Chondrocyte (in vitro differentiated cells): ENCODE measurements at places on chromosomes 3 and 15. TPM values are rescaled to one million over a fixed set of nuclear protein-coding genes. Genes with fewer than 3 reads are reported as not detected.

DNA sequence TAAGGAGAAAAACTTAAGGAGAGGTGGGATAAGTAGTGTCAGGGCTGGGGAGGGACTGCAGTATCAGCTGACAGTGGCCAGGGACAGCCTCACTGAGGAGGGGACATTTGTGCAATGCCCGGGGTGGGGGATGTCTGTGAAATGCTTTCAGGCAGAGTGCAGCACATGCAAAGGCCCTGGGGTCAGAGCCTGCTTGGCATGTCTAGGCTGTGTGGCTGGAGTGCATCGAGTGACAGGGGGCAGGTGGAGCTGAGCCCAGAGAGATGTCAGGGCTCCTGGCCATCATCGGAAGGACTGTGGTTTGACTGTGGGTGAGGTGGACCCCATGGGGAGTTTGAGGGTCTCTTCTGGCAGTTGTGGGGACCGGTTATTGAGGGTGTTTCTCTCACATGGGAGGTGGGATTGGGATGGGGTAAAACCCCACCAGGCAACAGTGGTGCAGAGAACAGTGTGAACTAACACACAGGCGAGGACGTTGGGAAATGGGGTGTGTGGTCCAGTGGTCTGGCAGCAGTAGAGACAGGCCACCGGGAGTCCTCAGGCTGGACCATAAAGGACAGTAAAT is 61.2 kb downstream of the FBLN2 start:
- H3K27ac ChIP-seq: no peak overlapping the region
- no peak for DNase-seq
- no peaks in the 10 kb centered on the region for H3K27me3 ChIP-seq
- peaks cover 38% of the 10 kb centered on the region for H3K36me3 ChIP-seq
- H3K4me3 ChIP-seq: no peak overlapping the region
- peaks cover 26% of the 10 kb centered on the region for H3K4me1 ChIP-seq

The FANCD2 gene
- total RNA-seq: 3.6 to 8.1 TPM (median 3.6 TPM) in 3 replicates

The SETD2 gene
- total RNA-seq: 34.6 to 41.4 TPM (median 37.3 TPM) in 3 replicates

DNA sequence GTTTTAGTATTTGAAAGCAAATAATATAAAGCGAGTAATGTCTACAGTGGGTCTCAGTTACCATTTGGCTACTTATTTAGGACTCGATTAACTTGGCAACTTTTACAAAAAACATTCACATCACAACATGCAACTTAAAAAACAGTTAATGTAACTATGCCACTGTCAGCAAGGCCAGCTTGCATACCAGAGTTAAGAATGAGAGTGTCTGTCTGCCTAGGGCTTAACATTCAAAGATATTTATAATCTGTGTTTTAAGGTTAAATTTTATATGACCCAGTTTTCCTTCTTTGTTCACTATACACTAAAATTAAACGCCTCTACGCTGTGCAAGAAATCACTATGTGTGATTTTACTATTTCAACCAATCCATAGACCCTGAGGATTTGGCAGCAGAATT is 5.2 kb upstream of the CDAN1 start:
- H3K4me1 ChIP-seq: peaks cover 19% of the 10 kb centered on the region
- no peak for DNase-seq
- H3K27me3 ChIP-seq: no peaks in the 10 kb centered on the region
- peaks cover 12% of the 10 kb centered on the region for H3K36me3 ChIP-seq

The RYK gene
- total RNA-seq: 49.6 to 57.8 TPM (median 57.6 TPM) in 3 replicates

- no peak for DNase-seq
- H3K27me3 ChIP-seq: no peaks in the 10 kb centered on the region
- peaks cover 44% of the 10 kb centered on the region for H3K4me1 ChIP-seq
- H3K27ac ChIP-seq: peak overlapping the region; percentile 2
- H3K4me3 ChIP-seq: no peak overlapping the region
These were observed 28.6 kb upstream of the UTS2B start for GRCh38 chr3:191358929-191359328.

DNA sequence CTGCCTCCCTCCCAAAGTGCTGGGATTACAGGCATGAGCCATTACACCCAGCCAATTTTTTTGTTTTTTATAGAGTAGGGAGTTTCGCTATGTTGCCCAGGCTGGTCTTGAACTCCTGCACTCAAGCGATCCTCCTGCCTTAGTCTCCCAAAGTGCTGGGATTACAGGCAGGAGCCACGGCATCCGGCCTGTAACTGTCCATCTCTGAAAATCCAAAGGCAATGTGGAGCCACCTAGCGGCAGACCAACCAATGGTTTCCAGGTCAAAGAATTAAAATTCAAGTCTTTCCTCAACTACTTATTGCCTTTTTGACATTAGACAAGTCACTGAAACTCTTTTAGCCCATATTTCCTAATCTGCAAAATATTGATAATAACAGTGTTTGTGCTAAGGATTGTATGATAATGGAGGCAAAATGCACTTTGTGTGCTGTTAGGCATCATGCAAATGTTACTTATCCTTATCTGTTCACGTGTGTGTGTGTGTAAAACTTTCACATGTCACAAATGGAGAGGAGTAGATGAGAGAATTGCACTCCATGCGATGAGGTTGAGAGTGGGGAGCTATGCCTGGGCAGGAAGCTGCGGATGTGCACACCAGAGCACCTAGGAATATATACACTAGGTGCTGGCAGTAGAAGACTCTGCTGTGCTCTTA is 48.7 kb downstream of the COL8A1 start:
- H3K27me3 ChIP-seq: no peaks in the 10 kb centered on the region
- peak overlapping the region; percentile 81 for H3K27ac ChIP-seq
- DNase-seq: no peak
- H3K4me3 ChIP-seq: no peak overlapping the region
- H3K36me3 ChIP-seq: peaks cover 47% of the 10 kb centered on the region

The LRRN1 gene
- total RNA-seq: 2.2 to 3.2 TPM (median 2.8 TPM) in 3 replicates

The NR1D2 gene
- 14.7 to 19.8 TPM (median 19.6 TPM) in 3 replicates for total RNA-seq

DNA sequence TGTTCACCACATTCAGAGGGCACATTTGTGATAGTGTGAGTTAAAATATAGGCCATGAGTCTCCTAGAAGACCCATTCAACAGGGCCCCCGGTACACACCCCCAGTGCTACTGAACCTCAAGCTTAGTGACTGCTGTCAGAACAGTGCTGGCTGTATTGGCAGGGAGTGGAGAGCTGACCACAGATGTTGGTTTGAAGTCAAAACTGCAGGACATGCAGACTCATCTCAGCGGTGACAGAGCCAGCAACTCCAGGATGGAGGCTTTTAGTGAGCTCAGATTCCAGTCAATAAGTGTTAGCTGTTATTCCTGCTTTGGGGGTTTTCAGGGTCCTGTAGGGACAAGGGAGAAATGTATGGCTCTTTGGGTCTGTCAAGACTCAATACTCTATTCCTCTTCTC is 29.1 kb downstream of the PRR20G start:
- no peaks in the 10 kb centered on the region for H3K36me3 ChIP-seq
- peaks cover 25% of the 10 kb centered on the region for H3K27me3 ChIP-seq
- DNase-seq: no peak
- H3K4me1 ChIP-seq: no peaks in the 10 kb centered on the region
- no peak overlapping the region for H3K27ac ChIP-seq

GRCh38 chr3:120678331-120678947 is 3.6 kb downstream of the HGD start:
- H3K4me1 ChIP-seq: peaks cover 20% of the 10 kb centered on the region
- no peak for DNase-seq

The A4GNT gene
- not detected in 3 replicates for total RNA-seq

GRCh38 chr15:40847223-40847961 is 3.5 kb downstream of the SPINT1 start:
- no peaks in the 10 kb centered on the region for H3K36me3 ChIP-seq
- no peak overlapping the region for H3K27ac ChIP-seq
- H3K27me3 ChIP-seq: peaks cover 11% of the 10 kb centered on the region
- peak; percentile 63 for DNase-seq
- peaks cover 8% of the 10 kb centered on the region for H3K4me1 ChIP-seq
- no peak overlapping the region for H3K4me3 ChIP-seq

DNA sequence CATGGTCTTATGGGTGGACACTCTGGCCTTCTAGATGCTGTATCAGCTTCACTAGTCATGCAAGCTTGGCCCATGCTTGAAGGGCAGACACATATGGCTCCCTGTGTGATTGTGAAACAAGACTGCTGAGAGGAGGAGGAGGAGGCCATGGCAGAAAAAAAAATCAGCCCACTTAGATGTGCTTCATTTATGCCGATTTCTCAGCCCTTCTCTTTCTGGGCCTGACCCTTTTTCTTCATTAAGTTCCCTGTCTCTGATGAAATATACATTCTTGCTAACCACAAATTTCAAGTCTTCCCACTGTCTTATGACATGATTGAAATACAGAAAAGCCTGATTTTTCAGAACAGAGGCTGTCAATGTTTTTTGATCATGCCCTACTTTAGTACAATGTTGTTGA is 213.0 kb upstream of the FEZF2 start:
- no peaks in the 10 kb centered on the region for H3K36me3 ChIP-seq
- H3K4me3 ChIP-seq: no peak overlapping the region
- no peak for DNase-seq
- peaks cover 5% of the 10 kb centered on the region for H3K27me3 ChIP-seq

GRCh38 chr3:45154641-45155147 is 8.5 kb upstream of the CDCP1 start:
- no peak overlapping the region for H3K4me3 ChIP-seq
- DNase-seq: no peak
- H3K27me3 ChIP-seq: no peaks in the 10 kb centered on the region
- H3K27ac ChIP-seq: no peak overlapping the region
- peaks cover 6% of the 10 kb centered on the region for H3K36me3 ChIP-seq

- H3K36me3 ChIP-seq: peaks cover 27% of the 10 kb centered on the region
- DNase-seq: no peak
- peaks cover 47% of the 10 kb centered on the region for H3K4me1 ChIP-seq
- no peak overlapping the region for H3K4me3 ChIP-seq
- peak overlapping the region; percentile 73 for H3K27ac ChIP-seq
- no peaks in the 10 kb centered on the region for H3K27me3 ChIP-seq
These were observed 277.9 kb downstream of the BBX start for GRCh38 chr3:107800710-107801109.

GRCh38 chr15:70935631-70936030 is 43.0 kb downstream of the LRRC49 start:
- no peaks in the 10 kb centered on the region for H3K36me3 ChIP-seq
- H3K27ac ChIP-seq: no peak overlapping the region
- H3K4me3 ChIP-seq: no peak overlapping the region

GRCh38 chr15:89367485-89368451 is 33.1 kb upstream of the POLG start:
- peaks cover 4% of the 10 kb centered on the region for H3K4me1 ChIP-seq
- H3K27ac ChIP-seq: no peak overlapping the region
- H3K27me3 ChIP-seq: peaks cover 73% of the 10 kb centered on the region

DNA sequence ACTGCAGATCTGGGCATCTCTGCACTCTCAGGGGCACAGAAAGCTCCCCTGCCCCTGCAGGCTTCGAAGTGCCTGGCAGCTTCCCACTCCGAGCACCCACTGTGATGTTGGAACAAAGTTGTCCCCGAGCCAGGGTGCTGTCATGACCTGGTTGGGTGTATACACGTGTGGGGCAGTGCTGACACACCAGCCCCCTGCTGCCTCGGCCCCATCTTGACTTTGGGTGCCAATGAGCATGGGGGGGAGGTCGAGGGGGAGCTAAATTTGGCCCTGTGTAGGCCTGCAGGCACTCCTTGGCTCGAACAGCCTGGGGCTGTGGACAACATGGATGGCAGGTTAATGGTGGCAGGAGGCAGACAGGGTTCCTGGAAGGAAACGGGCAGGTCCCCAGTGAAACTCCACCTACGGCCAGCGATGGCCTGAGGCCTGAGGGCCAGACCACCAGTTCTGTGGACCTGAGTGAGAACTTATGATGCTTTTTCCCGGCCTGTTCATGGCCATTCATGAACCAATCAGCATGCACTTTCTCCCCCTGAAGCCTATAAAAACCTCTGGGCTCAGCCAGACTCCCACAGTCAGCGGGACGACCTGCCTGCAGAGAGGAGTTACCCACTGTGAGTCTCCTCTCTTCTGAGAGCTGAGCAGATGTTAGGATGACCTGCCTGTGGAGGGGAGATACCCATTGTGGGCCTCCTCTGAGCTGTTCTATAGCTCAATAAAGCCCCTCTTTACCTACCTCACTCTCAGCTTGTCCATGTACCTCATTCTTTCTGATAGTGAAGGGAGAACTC is 1029.1 kb upstream of the GBE1 start:
- no peak overlapping the region for H3K4me3 ChIP-seq
- no peaks in the 10 kb centered on the region for H3K36me3 ChIP-seq
- H3K27me3 ChIP-seq: no peaks in the 10 kb centered on the region
- no peak overlapping the region for H3K27ac ChIP-seq

The LRRC31 gene
- total RNA-seq: not detected in 3 replicates

DNA sequence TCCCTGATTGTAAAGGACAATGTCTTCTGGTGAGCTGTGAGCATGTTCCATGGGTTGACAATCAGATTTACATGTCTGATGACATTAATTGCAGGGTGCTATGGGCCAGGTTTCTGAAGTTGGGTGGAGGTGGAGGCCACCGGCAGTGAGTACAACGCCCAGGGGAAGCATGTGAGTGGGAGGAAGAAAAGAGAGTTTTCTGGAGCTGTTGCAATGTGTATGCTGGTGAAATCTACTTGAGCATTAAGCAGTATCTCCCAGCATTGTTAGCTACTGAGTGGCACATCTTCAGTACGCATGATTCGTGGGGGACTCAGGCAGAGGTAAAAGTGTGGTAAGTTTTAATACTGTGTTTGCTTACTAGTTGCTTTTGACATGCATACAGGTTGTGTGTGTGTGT is 26.6 kb downstream of the TMEM45A start:
- no peak overlapping the region for H3K4me3 ChIP-seq
- no peak overlapping the region for H3K27ac ChIP-seq
- DNase-seq: no peak
- peaks cover 12% of the 10 kb centered on the region for H3K4me1 ChIP-seq
- no peaks in the 10 kb centered on the region for H3K27me3 ChIP-seq
- H3K36me3 ChIP-seq: peaks cover 19% of the 10 kb centered on the region

GRCh38 chr15:77507911-77508310 is 87.2 kb downstream of the HMG20A start:
- H3K27me3 ChIP-seq: no peaks in the 10 kb centered on the region
- H3K36me3 ChIP-seq: no peaks in the 10 kb centered on the region
- peaks cover 53% of the 10 kb centered on the region for H3K4me1 ChIP-seq
- peak overlapping the region; percentile 83 for H3K27ac ChIP-seq

DNA sequence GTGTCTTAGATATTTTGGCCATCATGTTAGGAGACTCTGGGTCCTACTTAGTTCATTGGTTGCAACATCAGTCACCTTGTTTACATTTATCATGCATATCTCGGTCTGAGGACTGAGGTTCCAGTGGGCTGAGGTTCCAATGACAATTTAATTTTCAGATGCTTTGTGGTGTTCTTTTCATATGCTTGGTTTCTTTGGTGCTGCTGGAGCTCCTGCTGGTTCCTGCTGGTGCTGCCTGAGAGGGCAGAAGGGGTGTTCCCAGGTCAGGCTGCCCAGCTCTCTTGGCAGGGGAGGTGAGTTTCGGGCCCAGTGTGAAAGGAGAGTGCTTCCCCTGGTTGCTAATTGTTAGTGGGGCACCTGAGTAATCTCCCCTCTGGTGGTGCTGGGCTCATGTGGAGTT is 6.9 kb upstream of the KLHL40 start:
- no peak overlapping the region for H3K4me3 ChIP-seq
- DNase-seq: no peak
- no peaks in the 10 kb centered on the region for H3K36me3 ChIP-seq
- no peak overlapping the region for H3K27ac ChIP-seq

The TJP1 gene
- total RNA-seq: 90.5 to 108 TPM (median 91.7 TPM) in 3 replicates

GRCh38 chr3:151707216-151707615 is 26.5 kb upstream of the AADACL2 start:
- no peaks in the 10 kb centered on the region for H3K4me1 ChIP-seq
- no peak overlapping the region for H3K27ac ChIP-seq
- no peaks in the 10 kb centered on the region for H3K27me3 ChIP-seq
- no peak overlapping the region for H3K4me3 ChIP-seq
- DNase-seq: no peak

GRCh38 chr3:194279701-194280360 is 71.3 kb downstream of the CPN2 start:
- no peak overlapping the region for H3K27ac ChIP-seq
- DNase-seq: peak; percentile 41
- H3K27me3 ChIP-seq: peaks cover 25% of the 10 kb centered on the region
- H3K4me1 ChIP-seq: peaks cover 26% of the 10 kb centered on the region
- H3K36me3 ChIP-seq: no peaks in the 10 kb centered on the region
